ENCODE measurements at places on chromosomes 3 and 15.

DNA sequence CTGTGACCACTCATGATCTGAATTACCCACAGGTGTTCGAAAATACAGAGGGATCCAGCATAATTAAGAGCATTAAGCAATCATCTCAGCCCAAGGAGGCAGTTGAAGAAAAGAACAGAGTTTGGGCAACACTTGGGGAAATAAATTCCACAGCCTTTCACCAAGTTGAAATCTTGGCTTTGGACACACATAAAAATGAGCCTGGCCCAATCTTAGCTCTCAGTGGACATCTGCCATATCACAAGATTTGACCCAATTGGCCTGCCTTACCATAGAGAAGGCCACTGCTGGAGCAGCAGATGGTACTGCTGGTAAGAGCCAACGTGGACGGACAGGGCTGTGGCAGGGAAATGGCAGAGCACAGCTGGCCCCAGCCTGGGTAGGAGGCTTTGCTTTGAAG lies 13.0 kb downstream of the FOXP1 start:
- H3K4me1 ChIP-seq: peaks cover 35% of the 10 kb centered on the region
- H3K27me3 ChIP-seq: peaks cover 4% of the 10 kb centered on the region
- no peak for DNase-seq
- no peak overlapping the region for H3K27ac ChIP-seq

GRCh38 chr3:142213298-142213697 lies 12.1 kb downstream of the GK5 start:
- H3K4me3 ChIP-seq: no peak overlapping the region
- peaks cover 13% of the 10 kb centered on the region for H3K4me1 ChIP-seq
- H3K27ac ChIP-seq: no peak overlapping the region

DNA sequence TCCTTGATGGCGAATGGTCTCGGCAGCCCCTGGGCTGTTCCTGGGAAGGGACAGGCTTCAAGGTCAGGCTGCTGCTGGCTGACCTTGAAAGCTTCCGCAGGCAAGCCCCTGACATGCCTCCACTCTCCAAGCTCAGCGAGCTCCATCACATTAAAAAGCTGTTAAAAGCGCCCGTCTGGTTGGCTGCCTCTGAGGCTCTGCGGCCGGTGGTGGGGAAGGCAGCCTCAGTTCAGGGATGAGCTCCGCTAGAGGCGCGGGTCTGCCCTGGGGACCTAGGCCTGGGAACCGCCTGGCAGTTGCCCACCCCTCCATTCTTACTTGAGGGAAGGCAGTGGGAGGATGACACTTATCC lies 103.8 kb downstream of the LINGO1 start:
- peaks cover 6% of the 10 kb centered on the region for H3K27me3 ChIP-seq
- H3K36me3 ChIP-seq: no peaks in the 10 kb centered on the region
- peaks cover 83% of the 10 kb centered on the region for H3K4me1 ChIP-seq
- H3K27ac ChIP-seq: no peak overlapping the region
- peak overlapping the region; percentile 45 for H3K4me3 ChIP-seq
- no peak for DNase-seq

DNA sequence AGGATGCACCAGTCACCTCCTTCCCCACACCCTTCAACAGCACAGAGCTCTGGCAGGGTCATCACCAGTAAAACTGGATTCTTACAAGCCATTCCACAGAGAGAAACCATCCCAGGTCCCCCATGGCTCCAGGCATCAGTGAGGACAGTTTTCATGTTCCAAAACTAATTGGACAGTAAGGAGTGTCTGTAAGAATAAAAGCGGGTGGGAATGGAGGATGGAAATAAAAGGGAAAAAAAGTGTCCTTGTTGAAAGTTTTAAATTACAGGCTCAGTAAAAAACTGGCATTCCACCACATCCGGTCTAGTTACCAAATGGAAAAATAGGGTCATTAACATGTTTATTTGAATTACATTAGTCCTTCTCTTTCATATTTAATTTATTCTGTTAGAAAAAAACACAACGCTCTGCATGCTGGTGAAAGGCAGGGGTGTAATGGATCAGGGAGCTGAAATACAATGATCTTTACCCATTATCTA lies 117.4 kb downstream of the TIGIT start:
- H3K27ac ChIP-seq: no peak overlapping the region
- no peak for DNase-seq
- H3K4me3 ChIP-seq: no peak overlapping the region

GRCh38 chr3:171825222-171825828 lies 15.0 kb upstream of the PLD1 start:
- H3K4me1 ChIP-seq: peaks cover 54% of the 10 kb centered on the region
- DNase-seq: no peak

DNA sequence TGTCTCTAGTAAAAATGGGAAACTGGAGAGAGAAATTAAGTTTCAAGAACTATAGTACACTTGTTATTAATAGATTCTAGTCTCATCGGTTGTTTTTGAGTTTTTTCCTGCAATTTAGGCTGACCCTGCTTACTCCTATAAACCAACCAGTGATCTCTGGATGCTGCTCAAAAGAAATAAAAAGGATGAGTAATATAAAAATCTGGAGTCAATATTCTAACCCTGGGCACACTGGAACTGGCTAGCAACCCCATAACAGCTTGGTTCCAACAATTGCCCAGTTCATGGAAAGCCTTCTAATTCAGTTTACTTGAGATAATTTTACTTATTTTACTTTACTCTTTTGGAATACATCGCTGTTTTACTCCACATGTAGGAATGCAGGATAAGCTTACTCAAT lies 211.6 kb downstream of the GBE1 start:
- no peaks in the 10 kb centered on the region for H3K27me3 ChIP-seq
- no peak overlapping the region for H3K27ac ChIP-seq
- no peak for DNase-seq
- no peak overlapping the region for H3K4me3 ChIP-seq
- peaks cover 16% of the 10 kb centered on the region for H3K36me3 ChIP-seq

DNA sequence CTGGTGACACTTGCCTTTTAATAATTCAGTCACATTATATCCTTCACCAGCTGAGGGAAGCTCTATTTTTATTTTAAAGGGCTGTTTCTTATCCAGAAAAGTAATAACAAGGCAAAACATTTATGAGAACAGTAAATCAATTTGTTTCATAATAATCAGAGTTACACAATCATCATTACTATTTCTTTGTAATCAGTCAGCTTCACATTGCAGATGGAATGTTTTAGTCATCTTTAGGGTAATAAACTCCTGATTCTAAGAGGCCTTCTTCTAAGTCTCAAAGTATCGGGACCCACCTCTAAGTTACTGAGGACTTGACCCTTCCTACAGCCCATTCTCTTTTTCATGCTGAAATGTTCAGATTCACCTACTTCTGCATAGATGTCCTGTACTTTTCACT lies 298.3 kb upstream of the TGFBR2 start:
- H3K27me3 ChIP-seq: peaks cover 4% of the 10 kb centered on the region
- DNase-seq: no peak
- H3K4me1 ChIP-seq: no peaks in the 10 kb centered on the region
- H3K4me3 ChIP-seq: no peak overlapping the region
- no peak overlapping the region for H3K27ac ChIP-seq

DNA sequence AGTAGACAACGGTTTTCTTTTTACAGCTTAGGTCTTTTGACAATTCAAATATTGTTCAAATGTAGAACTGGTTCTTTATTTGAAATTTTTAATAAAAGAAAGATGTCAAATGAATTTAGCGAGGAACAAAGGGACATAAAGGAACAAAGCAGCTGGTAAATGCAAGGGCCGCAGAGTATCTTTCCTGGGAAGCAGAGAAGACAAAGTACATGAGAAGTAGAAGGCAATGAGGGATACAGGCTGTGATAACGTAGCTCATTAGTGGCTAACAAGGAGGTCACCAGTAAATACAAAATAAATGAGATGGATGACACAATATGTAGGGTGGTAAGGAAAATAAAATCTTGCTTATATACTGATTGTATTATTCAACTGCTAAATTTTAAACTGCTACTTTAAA lies 762.8 kb downstream of the VGLL3 start:
- no peak for DNase-seq
- no peaks in the 10 kb centered on the region for H3K36me3 ChIP-seq
- H3K4me3 ChIP-seq: no peak overlapping the region
- H3K27me3 ChIP-seq: no peaks in the 10 kb centered on the region
- H3K27ac ChIP-seq: no peak overlapping the region

DNA sequence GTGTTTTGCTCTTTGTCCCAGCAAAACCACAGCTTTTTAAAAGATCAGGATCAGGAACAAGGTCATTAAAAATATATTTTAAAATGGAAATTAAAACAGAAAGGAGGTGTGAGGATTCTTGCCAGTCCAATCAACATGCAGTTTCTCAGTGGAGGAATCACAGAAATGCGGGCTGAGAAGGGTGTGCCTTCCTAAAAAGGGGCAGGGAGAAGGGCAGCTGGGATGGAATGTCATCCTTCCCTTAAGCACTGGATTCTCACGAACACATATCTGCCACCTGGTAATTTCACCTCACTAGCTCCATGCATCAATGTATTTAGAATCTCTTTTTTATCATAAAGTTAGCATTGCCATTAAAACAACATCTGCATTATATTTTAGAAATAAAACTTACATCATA lies 21.4 kb downstream of the ABI3BP start:
- H3K4me3 ChIP-seq: no peak overlapping the region
- DNase-seq: no peak
- H3K36me3 ChIP-seq: no peaks in the 10 kb centered on the region
- no peaks in the 10 kb centered on the region for H3K4me1 ChIP-seq
- no peak overlapping the region for H3K27ac ChIP-seq
- H3K27me3 ChIP-seq: no peaks in the 10 kb centered on the region

GRCh38 chr15:96223939-96224338 lies 106.6 kb upstream of the NR2F2 start:
- peaks cover 30% of the 10 kb centered on the region for H3K4me1 ChIP-seq
- H3K27ac ChIP-seq: no peak overlapping the region
- no peak for DNase-seq
- peaks cover 28% of the 10 kb centered on the region for H3K36me3 ChIP-seq
- H3K27me3 ChIP-seq: no peaks in the 10 kb centered on the region
- H3K4me3 ChIP-seq: no peak overlapping the region

- no peak for DNase-seq
- peaks cover 4% of the 10 kb centered on the region for H3K4me1 ChIP-seq
- H3K36me3 ChIP-seq: peaks cover 23% of the 10 kb centered on the region
- H3K27me3 ChIP-seq: peaks cover 3% of the 10 kb centered on the region
- H3K4me3 ChIP-seq: no peak overlapping the region
- no peak overlapping the region for H3K27ac ChIP-seq
These were observed 8.9 kb downstream of the ST3GAL6 start for GRCh38 chr3:98772022-98772421.

DNA sequence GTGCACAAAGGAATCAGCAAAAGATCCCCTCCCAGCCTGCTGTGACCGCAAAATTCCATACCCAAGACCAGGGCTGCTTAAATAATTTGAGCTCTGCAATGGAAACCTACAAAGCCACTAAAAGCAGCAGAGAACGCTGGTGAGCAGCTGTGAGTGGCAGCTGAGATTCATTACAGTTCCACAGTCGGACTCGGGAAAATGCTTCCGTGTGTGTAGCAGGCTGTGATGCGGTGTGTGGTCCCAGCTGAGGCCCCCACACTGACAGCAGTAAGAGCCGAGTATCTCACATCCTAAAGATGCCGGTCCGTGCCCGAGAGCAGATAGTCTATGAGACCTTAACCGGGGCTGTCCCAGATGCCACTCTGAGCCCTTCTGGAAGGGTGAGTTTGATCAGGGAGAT lies 37.4 kb downstream of the TM2D3 start:
- no peak overlapping the region for H3K4me3 ChIP-seq
- DNase-seq: no peak
- peaks cover 95% of the 10 kb centered on the region for H3K4me1 ChIP-seq
- H3K27ac ChIP-seq: no peak overlapping the region
- H3K36me3 ChIP-seq: no peaks in the 10 kb centered on the region

GRCh38 chr3:193771011-193771652 lies 178.1 kb downstream of the OPA1 start:
- peaks cover 6% of the 10 kb centered on the region for H3K27me3 ChIP-seq
- peak overlapping the region; percentile 91 for H3K27ac ChIP-seq
- no peak for DNase-seq
- no peaks in the 10 kb centered on the region for H3K36me3 ChIP-seq
- H3K4me3 ChIP-seq: no peak overlapping the region

GRCh38 chr3:100111728-100112127 lies 2.6 kb downstream of the FILIP1L start:
- H3K27ac ChIP-seq: no peak overlapping the region
- peaks cover 12% of the 10 kb centered on the region for H3K36me3 ChIP-seq
- no peak for DNase-seq
- H3K4me3 ChIP-seq: no peak overlapping the region

GRCh38 chr3:184560531-184560930 lies 1.1 kb upstream of the EPHB3 start:
- peak overlapping the region; percentile 77 for H3K4me3 ChIP-seq
- peaks cover 54% of the 10 kb centered on the region for H3K27me3 ChIP-seq
- H3K36me3 ChIP-seq: no peaks in the 10 kb centered on the region
- no peak overlapping the region for H3K27ac ChIP-seq
- H3K4me1 ChIP-seq: peaks cover 36% of the 10 kb centered on the region
- DNase-seq: no peak

DNA sequence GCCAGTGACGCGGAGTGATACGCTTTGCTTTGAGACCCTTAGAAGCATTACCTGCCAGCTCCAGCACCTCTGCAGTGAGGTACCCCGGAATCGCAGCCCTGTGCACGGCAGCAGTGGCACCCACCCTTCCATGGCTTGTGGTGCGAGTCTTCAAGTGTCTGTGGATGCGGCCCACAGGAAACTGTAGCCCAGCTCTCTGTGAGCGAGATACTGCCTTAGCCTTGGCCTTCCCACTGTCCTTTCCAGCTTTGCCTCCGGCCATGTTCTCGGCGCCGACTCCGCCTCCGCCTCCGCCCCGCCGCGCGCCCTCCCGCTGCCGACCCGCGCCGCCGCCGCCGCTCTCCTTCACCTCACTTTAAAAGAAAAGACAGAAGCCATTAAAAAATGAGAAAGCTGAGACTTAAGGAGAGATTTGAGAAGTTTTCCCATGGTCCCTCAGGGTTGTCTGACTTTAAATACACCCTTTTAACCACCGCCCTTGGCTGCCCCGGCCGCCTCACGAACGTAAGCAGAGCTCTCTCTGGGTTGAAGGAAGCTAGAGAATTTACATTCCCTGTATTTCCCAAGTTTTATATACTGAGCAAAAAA lies 78.5 kb upstream of the FAM174B start:
- DNase-seq: peak; percentile 18

GRCh38 chr15:43095708-43096347 lies 10.0 kb downstream of the UBR1 start:
- peaks cover 5% of the 10 kb centered on the region for H3K4me1 ChIP-seq
- no peak for DNase-seq
- H3K27ac ChIP-seq: no peak overlapping the region
- H3K4me3 ChIP-seq: no peak overlapping the region
- H3K27me3 ChIP-seq: no peaks in the 10 kb centered on the region
- peaks cover 81% of the 10 kb centered on the region for H3K36me3 ChIP-seq

GRCh38 chr3:141952611-141953010 lies 76.2 kb downstream of the ATP1B3 start:
- peak overlapping the region; percentile 92 for H3K27ac ChIP-seq
- no peak overlapping the region for H3K4me3 ChIP-seq
- H3K27me3 ChIP-seq: peaks cover 3% of the 10 kb centered on the region
- no peak for DNase-seq

GRCh38 chr15:49978121-49978520 lies 140.9 kb downstream of the ATP8B4 start:
- H3K27me3 ChIP-seq: no peaks in the 10 kb centered on the region
- no peak overlapping the region for H3K27ac ChIP-seq
- DNase-seq: no peak
- no peak overlapping the region for H3K4me3 ChIP-seq

GRCh38 chr15:62850791-62851291 lies 191.7 kb upstream of the TPM1 start:
- H3K4me3 ChIP-seq: no peak overlapping the region
- H3K4me1 ChIP-seq: peaks cover 55% of the 10 kb centered on the region
- peak; percentile 20 for DNase-seq
- H3K36me3 ChIP-seq: no peaks in the 10 kb centered on the region
- H3K27ac ChIP-seq: no peak overlapping the region

Measured in nephron progenitor cell (in vitro differentiated cells).